Heart left ventricle (tissue), 16 donors: ENCODE measurements at places on chromosomes 1 and 21.

DNA sequence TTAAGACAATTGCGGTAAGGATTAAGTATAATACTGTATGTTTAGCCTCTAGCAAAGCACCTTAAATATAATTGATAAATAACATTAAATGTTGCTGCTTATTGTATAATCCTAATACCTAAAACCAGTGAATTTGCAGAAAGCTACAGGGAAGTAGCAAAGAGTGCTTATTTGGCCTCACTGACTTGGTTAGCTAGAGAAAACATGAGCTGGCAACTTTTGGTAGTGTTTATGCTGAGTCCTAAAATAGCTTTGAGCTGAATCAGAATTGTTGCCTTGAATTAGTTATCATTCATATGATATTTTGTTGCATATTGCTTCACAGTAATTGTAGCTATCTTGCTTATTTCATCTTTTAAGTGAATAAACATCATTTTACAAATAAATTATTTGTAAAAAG is 3.5 kb downstream of the TRIM67 start:
- no peak for DNase-seq

GRCh38 chr1:165364568-165365133 is 8.1 kb upstream of the LMX1A start:
- DNase-seq = no peak

GRCh38 chr1:224498574-224499170 is 64.1 kb upstream of the WDR26 start:
- no peak for DNase-seq

DNA sequence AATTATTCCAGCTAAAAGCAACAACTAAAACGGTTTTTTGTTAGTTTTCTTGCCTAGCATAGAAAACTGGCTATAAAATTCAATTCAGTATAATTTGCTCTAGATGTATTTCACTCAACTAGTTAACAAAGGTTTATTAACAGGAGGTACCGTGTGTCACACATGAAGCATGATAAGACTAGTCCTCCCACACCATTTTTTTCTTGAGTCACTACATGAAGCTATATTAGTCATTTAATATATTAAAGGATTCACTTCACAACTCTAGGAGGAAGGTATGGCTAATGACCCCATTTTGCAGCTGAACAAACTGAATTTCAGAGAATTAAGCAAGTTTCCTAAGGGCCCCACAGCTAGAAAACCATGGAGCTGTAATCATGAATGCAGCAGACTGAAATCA is 307.8 kb upstream of the USP25 start:
- no peak for DNase-seq

DNA sequence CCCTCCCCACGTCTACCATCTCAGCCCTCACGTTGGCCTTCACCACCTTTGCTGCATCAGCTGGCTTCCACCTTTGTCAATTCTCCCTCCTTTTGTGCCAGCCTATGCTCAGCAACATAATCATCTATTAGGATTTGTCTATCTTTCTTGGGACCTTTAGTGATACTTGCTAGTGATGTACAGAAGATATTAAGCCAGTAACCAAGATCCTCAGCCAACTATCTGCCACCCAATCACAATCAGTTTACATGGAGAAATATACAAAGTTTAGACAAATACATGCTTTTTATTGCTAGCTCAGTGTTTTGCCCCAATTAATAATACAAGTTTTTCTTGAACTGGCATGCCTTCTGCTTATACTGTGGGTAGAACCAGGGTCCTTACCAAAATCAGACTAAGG is 172.3 kb downstream of the TPR start:
- no peak for DNase-seq

- DNase-seq = no peak
These were observed 228.3 kb downstream of the NCAM2 start for GRCh38 chr21:21226472-21226871.

GRCh38 chr1:33151116-33151515 is 30.7 kb downstream of the TRIM62 start:
- no peak for DNase-seq

DNA sequence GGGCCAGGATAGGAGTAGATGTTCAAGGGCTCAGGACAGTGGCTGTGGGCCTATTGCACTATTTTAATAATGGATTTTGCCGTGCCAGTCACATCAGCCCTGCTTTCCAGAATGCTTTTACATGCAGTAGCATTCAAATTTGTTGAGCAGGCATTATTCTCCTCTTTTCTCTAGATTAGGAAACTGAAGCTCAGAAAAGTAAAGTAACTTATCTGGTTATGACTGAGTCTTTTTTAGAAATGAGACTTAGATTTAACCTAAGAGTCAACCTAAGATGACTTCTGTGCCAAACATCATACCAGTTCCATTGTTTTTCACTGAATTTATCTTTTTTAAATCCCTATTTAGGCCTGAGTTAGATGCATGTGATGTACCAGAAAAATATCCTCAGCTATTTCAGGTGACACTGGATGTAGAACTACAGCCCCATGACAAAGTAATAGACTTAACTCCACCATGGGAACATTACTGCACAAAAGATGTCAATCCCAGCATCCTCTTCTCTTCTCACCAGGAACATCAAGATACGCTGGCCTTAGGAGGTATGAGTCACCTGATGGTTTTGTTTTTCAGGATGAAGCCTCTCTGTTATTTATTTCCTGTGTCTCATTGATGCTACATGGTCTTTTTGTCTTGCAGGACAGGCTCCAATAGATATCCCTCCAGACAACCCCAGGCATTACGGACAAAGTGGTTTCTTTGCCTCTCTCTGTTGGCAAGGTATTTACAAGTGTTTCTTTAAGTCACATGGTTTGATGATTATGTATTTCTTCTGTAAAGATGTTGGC is 31.4 kb upstream of the LEPR start:
- DNase-seq = no peak

- DNase-seq = peak; percentile 87
These were observed 2.7 kb downstream of the FAM110D start for GRCh38 chr1:26161415-26162219.

DNA sequence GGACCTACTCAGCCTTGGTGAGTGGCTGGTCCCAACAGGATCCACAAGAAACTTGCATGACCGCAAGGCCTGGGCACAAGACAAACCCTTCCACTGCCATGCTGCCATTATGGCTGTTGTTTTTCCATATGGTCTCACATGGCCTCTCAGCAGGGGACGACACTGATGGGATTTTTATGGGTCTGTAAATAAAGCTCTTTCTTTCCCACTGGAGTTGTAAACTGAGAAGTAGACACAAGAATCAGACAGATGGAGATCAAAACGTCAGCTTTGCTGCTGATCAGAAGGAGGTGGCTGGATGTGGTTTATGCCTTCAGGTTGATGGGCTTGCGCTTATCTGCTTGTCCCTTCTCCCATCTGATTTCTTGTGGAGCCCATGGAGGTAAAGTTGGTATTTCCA is 138.1 kb upstream of the KCNJ6 start:
- no peak for DNase-seq

DNA sequence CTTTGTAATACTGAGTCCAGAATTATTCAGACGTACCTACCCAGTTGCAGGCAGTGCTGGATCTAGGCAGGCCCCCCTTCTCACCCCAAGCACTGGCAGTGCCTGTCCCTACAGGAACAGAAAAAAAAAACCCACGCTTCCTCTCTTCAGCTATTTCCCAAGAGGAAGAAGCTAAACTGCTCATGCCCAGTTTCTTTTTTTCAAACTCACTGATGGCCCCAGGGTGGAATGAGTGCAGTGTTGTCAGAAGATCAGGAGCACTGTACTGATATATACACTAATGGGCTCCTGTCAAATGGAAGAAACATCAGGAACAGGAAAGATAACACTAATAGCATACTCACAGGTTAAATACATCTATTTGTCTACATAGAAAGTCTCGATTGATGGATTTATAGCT is 28.2 kb upstream of the DOCK7 start:
- DNase-seq = no peak

DNA sequence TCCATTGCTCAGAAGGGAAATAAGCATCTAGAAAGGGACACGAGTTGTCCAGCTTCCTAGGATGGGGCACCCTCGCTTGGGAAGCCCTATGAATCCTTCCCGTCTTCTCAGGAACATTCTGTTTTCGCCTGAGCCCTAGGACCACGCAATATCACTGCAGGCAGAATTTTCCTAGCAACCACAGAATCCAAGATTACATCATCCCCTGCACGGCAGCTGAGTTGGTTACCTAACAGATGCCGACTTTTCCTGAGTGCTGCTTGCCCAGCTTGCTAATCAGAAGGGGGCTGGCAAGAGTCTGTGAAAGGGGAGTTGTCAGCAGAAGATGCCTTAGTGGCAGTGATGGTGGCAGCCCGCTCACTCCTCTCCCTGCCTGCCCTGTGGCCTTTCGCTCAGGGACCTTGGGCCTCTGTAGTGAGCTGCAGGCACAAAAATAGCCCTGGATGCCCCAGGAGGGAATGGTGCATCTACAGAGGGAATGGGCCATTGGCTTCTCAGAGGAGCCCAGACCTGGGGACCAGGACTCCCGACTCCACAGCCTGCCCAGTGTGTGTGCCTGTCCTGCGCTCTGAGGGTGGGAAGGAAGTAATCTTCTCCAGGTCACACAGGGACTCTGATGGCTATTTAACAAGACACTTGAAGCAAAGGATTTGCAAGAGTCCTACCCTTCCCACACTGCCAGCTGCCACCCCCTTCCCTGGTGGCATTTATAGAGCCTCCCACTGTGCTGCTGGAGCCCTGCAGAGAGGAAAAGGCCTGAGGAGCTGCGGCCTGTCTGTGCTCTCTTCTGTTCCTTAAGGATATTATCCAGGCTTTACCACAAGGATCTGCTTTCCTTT is 28.9 kb upstream of the CLSTN1 start:
- DNase-seq = no peak

- DNase-seq = no peak
These were observed 26.8 kb downstream of the SZRD1 start for GRCh38 chr1:16393570-16394521.

GRCh38 chr1:15756143-15757015 is 2.2 kb upstream of the FBLIM1 start:
- no peak for DNase-seq

DNA sequence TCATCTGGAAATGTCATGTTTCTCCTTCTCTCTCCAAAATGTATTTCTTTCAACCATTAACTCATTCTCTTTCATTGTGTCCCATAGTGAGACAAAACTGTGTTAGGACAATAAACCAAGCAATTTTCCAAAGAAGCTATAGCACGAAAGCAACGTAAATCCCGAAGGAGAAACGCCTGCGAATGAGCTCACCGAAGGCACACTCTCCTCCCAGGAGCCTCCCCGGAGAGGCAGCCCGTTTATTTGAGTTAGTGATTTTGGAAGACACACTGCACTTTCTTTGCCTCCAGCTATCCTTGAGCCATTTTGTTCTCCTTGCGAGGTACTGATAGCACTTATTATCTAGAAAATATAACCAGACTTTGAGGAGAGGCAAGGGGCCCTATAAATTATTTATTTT is 41.2 kb downstream of the RSPH1 start:
- no peak for DNase-seq

GRCh38 chr1:246106342-246106763 is 400.7 kb downstream of the SMYD3 start:
- DNase-seq = no peak

GRCh38 chr21:26865857-26866256 is 20.6 kb upstream of the ADAMTS1 start:
- DNase-seq = no peak

- no peak for DNase-seq
These were observed 27.5 kb downstream of the INTS7 start for GRCh38 chr1:212007886-212008285.

GRCh38 chr1:176504848-176505553 is 42.0 kb downstream of the PAPPA2 start:
- DNase-seq = no peak

DNA sequence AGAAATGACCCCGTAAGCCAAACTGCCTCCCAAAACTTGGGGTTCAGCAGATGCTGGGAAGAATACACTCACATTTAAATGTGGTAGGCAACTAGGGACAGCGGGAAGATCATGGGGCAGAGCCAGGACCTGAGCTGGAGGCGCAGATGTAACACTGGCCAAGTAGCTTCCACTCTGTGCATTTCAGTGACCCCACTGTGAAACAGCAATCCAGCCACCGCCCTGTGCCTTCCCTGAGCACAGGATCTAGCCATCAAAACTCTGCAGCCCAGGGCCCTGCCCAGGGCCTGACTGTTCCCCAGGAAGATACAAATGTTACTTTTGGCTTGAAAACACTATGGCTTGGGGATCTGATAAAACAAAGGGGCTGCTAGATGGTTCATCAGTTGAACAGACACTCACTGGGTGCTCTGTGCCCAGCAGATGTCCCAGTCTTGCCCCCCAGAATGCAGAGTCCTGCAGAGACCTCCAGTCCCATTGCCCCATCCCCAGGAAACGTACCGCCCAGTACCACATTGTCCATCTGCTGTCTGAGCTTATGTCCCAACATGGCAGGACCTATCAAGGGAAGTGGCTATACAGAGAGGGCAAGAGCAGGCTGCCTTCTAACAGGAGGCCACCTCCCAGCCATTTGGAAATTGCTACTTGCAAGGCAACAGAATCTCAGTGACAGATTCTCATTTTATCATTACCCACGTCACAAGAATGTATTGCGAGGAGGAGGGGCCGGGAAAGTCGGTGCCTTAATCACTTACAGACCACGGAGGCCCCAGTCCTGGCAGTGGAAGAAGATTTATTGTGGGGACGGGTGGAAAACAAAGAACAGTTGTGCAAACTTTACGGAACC is 124.0 kb downstream of the DMRTB1 start:
- no peak for DNase-seq

- no peak for DNase-seq
These were observed 75.0 kb downstream of the CEP350 start for GRCh38 chr1:180029524-180030135.
